ENCODE measurements at places on chromosomes 6 and 20.

- DNase-seq = no peak
These were observed 105.1 kb downstream of the ATG5 start for GRCh38 chr6:106220485-106220884.

DNA sequence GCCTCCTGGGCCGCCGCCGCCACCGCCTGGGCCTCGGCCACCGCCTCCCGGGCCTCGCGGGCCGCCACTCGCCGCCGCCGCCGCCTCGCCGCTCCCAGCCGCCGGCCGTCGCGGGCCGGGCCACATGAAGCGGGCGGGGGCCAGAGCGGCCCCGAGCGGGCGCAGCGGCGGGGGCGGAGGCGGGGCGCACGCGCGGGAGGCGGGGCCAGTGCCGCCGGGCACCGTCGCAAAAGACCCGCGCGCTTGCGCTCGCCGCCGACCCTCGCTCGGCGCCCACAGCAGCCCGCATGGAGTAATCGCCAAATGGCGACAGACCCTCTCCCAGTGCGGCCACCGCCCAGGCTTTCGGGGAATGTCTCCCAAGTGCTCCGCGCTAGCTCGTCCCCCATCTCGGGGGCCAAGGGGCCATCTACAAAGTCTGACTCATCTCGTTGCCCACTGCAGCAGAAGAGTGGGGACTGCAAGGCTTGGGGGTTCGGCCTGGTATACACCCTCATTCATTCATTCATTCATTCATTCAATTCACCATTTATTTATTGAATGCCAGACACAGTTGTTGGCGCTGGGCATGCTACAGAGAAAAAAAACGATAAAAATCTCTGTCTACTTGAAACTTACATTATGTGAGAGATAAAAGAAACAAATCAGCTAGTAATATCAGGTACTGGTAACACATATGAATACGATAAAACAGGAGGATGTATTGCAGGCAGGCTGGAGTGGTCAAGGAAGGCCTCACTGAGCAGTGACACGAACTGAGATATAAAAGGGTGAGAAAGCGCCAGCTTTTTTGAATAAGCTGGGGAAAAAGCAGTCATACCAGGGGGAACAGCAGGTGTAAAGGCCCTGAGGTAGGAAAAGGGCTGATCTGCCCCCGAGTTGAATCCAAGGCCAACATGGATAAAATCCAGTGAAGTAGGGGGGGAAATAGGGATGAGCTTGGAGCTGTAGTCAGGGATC, at the start of gene B4GALT5:
Gene B4GALT5 (minus strand): TSS at position 126 of the 960 bp plus-strand sequence. CDS start 188 bp downstream, outside the sequence.
- DNase-seq = peak; percentile 64

DNA sequence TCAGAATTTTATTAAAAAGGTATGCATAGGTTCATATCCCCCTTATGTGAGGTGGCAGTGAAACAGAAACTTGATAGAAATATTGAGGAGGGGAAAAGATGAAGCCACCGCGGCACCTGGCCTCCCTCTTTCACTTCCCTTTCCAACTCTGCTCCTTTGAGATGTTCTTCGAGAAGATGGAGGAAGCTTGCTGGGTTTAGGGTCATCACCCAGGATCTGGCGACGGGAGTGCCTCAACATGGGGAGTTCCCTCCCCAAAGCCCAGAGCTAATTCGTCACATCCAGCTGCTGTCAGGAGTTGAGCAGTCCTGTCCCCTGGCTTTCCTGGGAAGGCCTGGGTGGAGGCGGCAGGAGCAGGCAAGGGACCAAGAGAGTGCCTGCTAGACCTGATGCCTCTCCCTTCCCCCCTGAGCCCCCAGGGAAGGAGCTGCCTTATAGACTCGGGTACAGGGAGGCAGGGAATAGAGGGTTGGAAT, 29.1 kb downstream of the RREB1 start:
- no peak for DNase-seq

DNA sequence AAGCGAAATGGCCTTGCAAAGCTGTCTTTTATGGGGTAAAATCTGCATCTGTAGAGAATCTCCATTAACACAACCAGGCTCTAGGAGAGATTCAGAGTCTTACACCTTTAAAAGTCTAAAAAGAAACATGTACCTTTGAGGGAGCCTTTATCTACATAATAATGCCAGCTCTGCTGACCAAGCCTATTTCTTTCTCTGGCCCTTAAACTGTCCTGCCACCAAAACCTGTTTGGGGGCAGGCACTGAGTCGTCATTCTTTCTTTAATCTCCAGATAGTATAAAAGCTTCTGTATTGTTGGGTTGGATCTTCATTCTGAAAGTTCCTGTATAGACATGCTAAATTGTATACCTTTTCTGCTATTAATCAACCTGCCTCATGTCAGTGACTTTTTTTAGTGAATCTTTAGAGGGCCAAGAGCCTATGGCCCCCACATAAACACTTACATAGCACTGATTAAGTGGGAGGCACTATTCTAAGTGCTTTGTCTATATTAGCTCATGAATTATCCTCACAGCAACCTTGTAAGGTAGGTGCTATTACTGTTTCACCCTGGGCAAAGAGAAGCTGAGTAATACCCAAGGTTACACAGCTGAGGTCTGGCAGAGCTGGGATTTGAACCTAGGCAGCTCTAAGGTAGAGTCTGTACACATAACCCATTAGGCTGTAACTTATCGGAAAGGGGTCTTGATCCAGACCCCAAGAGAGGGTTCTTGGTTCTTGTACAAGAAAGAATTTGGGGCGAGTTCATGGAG, 232.3 kb upstream of the DTNBP1 start:
- no peak for DNase-seq

GRCh38 chr20:58117944-58118343, 110.5 kb downstream of the ANKRD60 start:
- no peak for DNase-seq

DNA sequence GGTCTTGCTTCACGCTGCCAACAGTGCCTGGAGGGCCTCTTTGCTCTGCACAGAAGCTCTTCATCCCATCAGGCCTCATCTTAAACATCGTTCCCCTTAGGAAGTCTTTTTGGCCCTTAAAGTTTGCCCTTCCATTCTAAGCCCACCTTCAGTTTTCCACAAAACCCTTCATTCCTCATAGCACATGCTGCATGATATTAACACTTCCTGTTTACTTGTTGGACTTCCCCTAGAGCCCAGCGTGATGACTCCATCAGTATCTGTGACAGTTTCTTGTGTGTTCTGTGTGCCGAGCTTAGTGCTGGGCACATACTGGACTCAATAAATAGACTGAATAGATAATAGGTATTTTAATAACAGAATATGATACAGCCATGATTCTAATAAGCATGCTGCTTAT, 2.2 kb downstream of the NT5DC1 start:
- no peak for DNase-seq

- DNase-seq = no peak
These were observed 363.9 kb downstream of the PREX1 start for GRCh38 chr20:48463916-48464315.

DNA sequence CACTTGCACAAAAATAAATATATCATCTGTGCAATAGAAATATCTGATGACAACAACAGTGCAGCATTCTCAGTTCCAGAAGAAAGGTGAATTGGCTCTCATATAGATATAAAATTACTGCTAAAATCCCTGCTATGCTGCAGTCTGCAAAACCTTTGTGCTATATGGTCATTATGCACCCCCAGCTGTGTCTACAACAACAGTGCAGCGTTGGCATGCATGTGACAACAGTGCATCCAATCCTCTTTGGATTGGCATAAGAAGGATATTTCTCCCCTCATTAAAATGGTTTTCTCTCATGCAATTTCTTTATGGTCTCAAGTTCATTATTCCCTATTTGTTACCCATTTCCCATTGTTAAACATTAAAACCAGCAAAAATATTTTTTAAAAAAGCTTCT, 23.1 kb downstream of the OR2B6 start:
- DNase-seq = no peak

DNA sequence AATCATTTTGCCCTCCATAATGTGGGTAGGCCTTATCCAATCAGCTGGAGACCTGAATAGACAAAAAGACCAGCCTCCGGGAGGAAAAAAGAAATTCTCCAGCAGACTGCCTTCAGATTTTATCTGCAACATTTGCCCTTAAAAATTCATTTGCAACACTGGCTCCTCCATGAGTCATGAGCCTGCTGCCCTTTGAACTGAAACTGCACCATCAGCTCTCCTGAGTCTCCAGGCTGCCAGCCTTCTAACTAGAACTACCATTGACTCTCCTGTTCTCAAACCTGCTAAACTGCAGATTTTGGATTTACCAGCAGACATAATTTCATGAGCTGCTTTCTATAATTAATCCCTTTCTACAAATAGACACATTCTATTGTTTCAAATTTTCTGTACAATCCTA, 223.9 kb upstream of the THEMIS start:
- no peak for DNase-seq

GRCh38 chr20:36462440-36463211, 78.7 kb upstream of the MYL9 start:
- no peak for DNase-seq

- DNase-seq = no peak
These were observed 118.1 kb downstream of the FAM120B start for GRCh38 chr6:170424604-170425126.

Measured in stimulated activated CD4-positive, alpha-beta T cell treated with anti-CD3 and anti-CD28 coated beads, Interleukin-1b, Interleukin-23, amount 100 ng/mL, for 4 hours (primary cell).